ENCODE measurements at places on chromosomes 16 and 17.

DNA sequence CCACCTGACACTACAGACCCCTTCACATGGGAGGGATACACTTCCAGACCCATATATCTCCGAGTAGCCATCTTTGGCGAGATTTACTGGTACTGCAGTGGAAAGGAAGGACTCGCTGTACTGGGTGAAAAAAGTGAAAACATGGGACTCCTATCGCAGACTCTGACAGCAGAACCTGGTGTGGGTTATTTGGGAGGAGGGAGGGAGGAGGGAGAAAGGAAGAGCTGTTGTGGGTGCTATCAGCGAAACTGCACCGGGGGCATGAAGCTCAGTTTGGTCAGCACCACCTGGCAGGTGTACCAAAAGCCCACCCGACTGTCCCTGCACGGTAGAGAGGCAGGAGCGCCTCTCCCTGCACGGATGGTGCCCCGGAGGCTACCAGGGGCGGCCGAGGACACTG, 5.0 kb downstream of the HBQ1 start:
- DNase-seq = no peak

DNA sequence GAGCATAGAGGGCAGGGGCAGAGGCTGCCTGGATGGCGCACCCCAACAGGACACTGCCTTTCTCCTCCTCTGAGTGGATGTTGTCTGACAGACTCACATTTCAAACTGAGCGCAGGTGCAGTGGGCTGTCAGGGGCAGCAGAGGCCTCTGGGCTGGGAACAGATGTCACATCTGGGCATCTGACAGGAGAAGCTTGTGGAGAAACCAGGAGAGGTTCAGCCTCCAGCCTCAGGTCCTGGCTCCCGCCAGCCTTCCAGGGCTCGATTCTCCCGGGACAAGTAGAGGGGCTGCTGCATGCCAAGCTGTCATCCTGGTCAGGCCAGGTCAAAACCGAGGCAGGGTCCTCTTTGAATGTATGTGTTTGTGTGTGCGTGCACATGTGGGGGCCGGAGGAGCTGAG, 67.7 kb upstream of the SDK2 start:
- no peak for DNase-seq

DNA sequence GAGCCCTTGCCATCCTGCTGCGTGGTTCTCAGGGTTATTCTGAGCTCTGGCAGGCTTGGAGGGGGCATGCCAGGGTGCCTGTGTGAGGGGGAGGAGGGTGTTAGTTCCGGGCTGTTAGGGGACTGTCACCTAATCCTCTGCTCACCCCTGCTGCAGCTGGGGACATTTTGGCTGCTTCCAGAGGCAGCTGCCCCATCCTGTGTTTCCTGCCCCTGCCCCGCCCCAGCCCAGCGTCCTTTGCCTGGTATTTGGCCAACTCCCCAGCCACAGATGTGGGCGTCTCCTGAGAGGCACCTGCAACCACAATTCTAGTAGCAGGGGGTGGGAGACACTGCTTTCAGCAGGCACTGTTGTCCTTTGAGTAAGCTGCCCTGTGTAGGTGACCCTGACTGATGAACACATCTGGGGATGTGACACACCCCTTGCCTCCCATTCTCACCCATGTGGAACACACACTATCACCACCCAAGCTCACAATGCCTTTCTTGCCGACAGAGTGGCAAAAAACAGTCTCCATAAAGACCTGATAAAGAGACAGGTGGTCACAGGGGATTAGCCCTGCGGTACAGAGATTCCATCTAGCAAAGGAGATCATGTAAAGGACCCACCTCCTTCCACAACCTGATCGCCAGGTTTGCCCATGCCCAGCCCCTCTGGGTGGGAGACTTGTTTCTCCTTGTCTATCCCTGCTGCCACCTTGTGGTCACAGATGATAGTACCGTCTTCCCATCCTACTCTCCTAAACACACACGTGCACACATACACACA, at the start of gene CHRNE:
CHRNE (minus strand) TSS at position 48 of the 768 bp plus-strand sequence; CDS start at position 13, 35 bp downstream.
- DNase-seq = peak; percentile 41

DNA sequence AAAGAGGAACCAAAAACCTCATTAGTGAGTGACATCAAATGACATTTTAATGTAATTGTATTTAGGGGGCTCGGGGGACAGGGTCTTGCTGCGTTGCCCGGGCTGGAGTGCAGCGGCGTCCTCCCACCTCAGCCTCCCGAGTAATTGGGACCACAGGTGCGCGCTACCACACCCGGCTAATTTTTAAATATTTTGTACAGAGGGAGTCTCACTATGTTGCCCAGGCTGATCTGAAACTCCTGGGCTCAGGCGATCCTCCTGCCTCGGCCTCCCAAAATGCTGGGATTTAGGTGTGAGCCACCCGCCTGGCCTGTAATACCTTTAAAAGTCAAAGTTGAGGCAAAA, 581 bp downstream of the SNRNP25 start:
- no peak for DNase-seq

DNA sequence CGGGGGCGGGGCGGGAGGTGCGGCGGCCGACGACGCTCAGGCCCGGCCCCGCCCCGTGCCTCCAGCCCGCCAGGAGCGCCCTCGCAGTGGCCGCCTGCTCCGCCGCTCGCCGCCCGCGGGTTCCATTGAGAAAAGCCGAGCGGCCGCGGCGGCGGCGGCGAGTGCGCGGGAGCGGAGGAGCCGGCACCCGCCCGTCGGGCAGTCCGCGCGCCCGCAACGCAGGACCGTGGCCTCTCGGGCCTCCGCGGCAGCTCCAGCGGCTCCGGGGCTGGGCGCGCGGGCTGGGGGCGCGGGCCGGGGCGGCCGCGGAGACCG, at the start of gene ZFPM1:
ZFPM1 (plus strand) TSS at position 64 of the 315 bp plus-strand sequence. CDS start 359 bp downstream, outside the sequence.
- DNase-seq = no peak

DNA sequence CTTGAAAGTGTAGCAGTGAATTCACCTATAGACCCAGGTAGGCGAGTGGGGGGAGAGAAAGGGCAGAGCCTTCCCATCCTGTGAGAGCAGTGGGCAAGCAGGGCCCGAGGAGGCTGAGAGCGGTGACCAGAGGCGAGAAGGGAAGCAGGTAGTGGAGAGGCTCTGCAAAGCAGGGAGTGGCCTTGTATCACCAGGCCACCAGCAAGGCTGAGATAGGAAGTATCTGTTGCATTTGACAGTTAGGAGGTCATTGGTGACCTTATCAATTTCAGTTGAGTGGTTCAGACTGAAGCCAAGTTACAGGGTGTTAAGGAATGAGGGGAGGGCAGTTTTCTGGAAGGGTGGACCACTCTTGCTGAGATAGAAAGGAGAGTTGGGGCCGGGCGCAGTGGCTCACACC, 10.7 kb upstream of the HSD3B7 start:
- no peak for DNase-seq

GRCh38 chr16:19518388-19518787, 3.5 kb downstream of the GDE1 start:
- no peak for DNase-seq

DNA sequence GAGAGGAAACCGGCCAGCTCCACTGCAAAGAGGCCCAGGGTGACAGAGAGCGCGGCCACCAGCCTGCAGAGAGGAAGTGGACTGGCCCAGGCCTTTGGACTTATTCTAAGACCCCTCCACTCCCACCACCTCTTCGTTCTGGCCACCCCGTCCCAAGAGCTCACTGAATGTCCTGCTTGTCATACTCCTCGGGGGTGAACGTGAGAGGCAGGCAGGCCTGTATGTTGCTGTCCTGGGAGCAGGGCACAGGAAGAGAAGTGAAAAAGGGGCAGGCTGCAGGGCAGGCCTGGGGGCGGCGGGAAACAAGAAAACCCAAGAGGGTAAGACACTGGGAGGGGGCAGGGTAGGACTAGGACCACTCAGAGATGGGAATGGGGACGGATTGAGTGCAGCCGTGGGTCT, 384 bp downstream of the TMEM107 start:
- no peak for DNase-seq

DNA sequence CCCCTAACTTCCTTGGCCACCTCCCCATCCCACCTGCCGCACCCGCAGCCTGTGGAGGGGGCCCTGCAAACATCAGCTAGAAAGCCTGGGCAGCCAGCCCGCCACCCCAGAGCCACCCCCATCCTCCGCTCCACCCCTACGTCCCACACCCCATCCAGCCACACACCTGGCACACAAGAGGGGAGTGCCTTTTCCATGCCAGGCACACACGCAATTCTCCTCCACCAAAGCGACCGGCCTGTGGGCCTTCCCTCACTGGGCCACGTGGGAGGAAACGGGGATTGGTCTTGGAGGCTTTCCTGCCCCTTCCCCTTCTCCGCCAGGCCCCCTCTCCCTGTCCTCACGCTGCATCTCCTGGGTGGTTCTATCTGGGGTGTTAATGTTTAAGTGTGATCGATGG, 48.7 kb upstream of the TNRC6C start:
- DNase-seq = no peak

DNA sequence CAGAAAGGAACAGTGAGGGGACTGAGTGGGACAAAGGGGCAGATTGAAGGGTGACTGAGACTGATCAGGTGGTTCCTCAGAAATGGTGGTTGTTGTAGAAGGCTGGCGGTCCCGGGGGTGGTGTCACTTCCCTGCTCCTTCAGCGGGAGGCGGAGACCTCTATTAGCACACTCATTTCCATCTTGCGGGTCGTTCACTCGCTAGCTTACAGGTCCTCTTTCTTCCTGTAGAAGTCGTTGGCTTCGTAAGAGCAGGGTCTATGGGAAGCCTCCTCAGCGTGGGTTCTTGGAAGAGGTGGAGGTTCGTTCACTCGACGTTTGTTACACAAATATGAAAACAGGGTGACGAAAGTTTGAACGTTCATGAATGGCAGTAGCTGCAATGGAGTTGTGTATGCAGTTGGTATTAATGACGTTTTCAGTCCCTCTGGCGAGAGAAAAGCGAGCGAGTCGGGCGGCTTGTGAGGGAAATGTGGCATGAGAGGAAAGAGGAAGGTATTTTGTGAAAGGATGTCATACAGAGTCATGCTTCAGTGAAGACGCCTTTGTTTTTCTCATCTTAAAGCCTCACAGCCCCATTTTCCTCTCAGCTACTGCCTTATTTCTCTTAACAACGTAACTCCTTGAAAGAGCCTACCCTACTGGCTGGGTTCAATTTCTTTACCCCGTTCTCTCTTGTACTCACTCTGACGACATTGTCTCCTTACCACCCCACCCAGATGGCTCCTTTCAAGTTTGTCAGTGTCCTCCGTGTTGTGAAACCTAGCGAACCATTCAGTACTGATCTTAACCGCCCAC, 667 bp downstream of the EFCAB13 start:
- DNase-seq = no peak

DNA sequence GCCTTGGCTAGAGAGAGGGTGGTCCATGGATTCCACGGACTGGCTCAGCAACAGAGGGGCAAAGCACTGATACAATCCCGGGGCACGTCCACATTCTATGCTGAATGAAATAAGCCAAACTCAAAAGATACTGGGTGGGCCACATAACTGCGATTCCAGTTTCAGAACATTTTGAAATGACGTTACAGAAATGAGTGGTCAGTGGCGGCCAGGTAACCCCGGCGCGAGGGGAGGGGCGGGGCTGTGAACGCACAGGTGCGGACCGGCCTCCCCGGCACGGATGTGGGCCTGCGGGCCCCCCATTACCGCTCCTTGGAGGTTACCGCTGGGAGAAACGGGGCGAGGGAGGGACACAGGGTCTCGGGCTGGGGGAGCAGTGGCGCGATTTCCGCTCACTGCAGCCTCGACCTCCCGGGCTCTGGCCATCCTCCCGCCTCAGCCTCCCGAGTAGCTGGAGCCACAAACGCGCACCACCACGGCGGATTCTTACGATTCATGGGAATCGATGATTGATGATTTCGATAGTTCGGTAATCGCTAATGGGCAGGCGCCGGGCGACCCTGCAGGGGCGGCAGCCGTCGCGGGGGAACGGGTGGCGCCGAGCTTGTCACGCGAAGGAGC, 559 bp downstream of the MVD start:
- DNase-seq = no peak

GRCh38 chr16:28321700-28322411, 29.5 kb downstream of the SBK1 start:
- DNase-seq = peak; percentile 55

DNA sequence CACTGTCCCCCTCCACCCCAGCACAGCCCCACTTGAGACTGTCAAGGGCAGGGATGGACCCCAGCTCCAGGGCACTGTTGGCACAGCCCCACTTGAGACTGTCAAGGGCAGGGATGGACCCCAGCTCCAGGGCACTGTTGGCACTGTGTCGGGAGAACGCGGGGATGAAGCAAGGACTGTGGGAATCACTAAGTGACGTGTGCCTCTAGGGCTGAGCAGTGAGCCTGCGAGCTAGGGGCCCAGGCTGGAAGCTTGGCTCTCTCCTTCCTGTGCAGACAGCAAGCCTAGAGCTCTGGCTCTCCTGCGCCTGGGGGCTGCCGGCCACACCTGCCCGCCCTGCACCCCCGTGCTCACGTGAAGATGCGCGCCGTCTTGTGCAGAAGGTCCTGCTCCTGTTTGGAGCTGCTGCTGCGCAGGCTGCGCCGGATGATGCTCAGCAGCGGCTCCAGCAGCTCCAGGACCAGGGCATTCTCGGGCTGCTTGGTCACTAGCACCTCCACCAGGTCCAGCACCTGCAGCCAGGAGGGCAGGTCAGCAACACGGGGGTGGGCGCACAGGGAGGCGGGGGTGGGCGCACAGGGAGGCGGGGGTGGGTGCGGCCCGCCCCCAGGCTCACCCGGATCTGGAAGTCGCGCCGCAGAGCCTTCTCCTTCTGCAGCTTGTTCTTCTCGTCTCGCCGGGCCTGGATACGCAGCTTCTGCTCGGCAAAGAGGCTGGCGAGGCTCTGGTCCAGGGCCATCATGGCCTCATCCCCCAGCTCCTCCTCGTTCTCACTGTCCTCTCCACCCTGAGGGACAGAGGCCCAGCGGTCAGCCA, 10.8 kb downstream of the MYBBP1A start:
- DNase-seq = no peak

- DNase-seq = no peak
Measured at GRCh38 chr16:84690088-84690819, 9.5 kb upstream of the USP10 start.

DNA sequence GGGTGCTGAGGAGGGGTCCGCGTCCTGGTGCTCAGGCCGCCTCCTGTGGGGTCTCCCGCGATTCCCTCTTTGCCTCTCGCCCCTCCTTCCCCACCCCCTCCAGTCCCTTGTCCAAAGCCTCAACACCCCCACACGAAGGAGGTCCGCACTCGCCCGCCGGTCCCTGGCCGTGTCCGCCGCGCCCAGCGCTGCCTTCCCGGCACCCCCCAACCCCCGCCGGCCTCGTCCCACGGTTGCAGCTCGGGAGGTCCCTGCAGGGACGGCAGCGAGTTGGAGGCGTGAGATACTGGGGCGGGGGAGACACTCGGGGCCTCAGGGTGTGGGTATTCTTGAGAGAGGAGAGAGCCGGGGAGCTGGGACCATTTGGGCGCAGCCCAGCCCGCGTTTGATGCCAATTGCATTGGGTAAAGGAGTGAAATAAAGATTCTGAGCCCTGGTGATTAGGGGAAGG, 468 bp downstream of the FLYWCH2 start:
- no peak for DNase-seq

DNA sequence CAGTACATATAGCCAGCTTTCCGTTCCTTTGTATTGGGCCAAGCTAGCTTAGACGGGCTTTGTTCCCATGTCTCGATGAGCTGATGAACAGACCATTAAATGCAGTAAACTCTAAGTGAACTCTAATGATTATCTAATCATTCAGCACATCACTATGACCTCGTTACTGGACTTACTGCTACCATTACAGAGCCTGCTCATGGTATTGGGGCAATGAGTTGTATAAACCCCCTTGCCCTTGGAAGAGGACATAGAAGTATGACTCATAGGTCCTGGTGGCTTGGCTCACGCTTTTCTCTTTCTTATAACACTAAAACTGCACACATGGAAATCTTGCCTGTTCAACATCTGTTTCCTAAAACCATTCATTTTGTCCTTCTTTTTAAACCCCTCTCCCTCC, 93.6 kb upstream of the DYNLRB2 start:
- no peak for DNase-seq

GRCh38 chr17:60361889-60362288, 30.0 kb downstream of the USP32 start:
- no peak for DNase-seq

GRCh38 chr17:50541402-50541715, 5.6 kb upstream of the SPATA20 start:
- no peak for DNase-seq
